HTR-8/SVneo (cell line): ENCODE measurements at places on chromosomes 1 and 21.
A peak's percentile ranks its signal among the peaks of the same experiment; 100 is the strongest.

DNA sequence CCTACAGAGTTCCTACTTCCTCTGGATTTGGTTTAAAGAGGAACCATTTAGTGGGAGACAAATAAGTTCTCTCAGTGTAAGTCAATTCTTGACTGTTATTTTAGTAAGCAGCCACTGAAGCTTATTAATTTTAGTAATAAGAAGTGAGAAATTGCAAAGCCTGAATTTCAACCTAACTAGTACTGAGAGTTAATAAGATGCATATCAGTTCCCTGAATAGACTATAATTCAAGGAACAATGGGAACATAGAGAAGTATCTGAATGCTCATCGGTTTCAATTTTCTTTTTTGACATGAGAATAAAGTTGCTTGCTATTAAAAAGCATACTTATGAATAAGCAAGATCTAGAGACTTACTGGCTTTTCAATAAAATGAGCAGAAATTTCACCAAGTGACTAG lies 8.0 kb upstream of the PPT1 start:
- no peak for DNase-seq

- no peak for DNase-seq
Measured at GRCh38 chr1:219121679-219122078, 52.0 kb upstream of the LYPLAL1 start.

GRCh38 chr1:102191723-102192122 lies 195.0 kb upstream of the OLFM3 start:
- DNase-seq: peak; percentile 1

DNA sequence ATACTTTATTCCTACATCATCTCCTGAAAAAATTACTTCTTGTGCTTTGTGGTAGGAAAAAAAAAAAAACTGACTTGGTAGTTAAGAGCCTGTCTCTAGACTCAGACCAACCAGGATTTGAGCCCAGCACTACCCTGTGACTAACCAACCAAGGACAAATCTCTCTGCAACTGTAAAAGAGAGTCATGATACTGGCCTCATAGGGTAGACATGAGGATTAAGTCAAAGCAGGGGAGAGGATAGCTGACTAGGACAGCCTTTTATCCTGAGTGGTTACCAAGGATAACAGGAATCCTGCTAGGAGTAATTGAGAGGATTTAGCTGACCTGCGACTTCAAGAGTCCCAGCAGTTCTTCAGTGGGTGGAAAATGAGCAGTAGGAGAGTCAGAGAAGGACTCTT lies 112.8 kb downstream of the C1orf21 start:
- DNase-seq: no peak

DNA sequence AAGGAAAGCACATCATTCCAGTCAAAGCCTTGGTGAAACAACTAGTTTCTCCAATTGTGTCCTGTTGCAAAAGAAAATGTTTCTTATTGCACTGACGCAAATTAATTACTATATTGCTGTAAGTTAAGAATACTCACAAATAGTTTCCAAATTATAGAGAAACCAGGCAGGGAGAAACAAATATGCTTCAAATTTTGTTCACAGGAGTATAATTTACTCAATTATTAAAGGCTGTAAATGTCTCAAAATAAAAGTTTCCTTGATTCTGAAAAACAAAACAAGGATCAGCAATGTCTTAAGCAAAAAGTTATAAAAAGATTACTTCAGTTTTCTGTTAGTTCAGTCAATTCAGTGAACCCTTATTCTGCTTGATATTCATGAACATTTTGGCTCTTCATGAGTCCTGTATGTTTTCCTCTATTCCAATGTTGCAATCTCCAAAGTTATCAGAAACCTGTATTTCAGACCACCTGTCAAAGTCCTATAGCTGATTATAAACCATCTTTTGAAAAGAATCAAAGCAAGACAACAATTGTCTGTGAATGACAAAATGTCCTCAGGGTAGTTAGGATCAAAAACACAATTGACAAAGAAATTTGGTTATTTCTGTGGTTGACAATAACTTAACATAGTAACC lies 11.7 kb upstream of the SYPL2 start:
- no peak for DNase-seq

GRCh38 chr21:29726044-29726443 lies 213.8 kb downstream of the GRIK1 start:
- no peak for DNase-seq

DNA sequence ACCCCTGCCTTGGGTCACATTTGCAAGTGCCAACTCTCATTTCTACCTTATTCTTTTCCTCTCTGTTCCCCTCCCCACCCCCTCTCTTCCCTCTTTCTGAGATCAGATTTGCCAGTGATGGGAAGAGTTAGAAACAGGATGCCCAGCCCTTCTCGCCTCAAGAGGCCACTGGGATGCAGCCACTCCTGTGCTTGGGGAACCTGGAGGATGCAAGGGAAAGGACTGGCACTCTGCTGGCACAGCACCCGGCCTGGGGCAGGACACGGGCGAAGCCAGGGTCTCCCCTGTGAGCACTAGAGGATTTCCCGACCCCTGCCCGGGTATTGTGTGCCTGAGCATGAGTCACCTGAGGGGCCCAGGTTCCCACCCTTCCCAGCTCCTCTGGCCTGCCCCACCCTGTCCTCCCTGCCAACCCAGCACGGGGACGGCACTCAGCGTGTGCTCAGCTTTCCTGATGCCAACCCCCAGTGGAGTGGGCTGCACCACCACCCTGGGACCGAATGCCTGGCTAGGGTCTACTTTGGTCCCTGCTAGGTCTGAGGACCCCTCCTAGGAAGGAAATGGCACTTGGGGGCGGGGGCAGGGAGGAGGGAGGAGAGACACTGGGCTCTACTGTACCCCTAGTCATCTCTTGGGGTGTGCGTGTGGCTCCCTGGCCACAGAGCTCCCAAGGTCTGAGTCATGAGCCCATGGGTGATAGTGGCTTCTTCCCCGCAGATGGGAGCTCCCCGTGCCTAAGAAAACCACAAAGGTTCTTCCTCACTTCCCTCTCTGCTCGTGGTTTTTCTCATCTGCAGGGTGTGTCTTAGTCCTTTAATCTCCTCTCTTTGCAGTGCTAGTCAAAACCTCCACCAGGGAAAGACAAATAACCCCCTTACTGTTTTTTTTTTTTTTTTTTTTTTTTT lies 12.4 kb downstream of the LMNA start:
- DNase-seq: no peak

DNA sequence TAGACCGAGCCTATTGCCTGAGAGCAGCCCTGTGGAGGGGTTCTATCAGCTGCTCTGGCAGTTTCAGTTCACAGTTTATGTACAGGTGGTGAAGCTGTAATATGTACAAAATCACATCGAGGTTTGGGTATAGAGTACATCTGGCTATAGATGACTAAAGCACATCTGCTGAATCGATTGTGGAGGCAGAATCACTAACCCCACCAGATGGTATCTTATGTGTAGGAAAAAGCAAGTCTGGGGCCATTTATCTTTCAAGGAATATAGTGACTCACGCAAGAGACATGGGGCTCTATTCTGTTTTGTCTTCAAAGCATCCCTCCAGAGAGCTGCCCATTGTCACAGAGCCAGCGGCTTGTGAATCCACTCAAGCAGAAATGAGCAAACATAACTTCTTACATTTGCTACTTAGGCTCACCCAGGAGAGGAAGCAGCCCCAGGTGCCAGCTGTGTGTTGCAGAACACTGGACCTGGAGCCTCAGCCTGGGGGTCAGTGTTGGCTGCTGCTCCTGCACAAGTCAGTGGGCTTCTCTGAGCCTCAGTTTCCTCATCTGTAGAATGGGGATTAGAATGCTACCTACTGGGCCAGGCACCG lies 21.3 kb downstream of the MIIP start:
- DNase-seq: no peak

GRCh38 chr1:117590273-117590925 lies 15.4 kb upstream of the TENT5C start:
- DNase-seq: no peak

DNA sequence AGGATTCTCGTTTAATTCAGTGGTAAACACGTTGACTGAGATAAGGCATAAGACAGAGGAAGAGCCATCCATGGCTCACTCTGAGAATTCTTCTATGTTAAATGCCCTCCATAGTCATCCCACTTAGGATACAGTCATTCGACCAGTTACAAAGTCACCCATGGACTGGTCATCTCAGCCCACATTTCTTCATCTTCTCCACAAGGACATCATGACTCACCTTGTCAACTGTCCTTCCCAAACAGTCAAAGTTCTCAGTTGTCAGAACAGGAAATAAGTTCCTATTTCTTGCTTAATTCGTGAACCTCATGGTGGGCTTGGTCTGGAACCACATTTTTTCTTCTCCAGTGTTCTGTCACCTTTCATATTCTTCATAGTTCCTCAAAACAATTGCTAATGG lies 133.2 kb downstream of the TGFB2 start:
- no peak for DNase-seq

DNA sequence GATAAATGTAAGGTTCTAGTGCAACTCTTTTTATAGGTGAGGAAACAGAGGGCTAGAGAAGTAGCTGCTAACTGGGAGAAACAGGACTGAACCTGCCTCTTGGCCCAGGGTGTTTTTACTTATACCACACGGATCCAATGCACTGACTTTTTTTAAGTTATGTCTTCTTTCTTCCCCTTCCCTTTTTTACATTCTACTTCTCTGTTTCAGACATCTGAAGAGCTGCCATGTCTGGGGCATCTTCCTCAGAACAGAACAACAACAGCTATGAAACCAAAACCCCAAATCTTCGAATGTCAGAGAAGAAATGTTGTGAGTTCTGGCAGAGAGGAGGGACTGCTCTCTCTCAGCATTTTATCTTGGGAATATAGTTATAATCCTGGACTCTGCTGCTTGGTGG lies 1.4 kb downstream of the PFKFB2 start:
- no peak for DNase-seq

GRCh38 chr1:99603699-99604560 lies 42.0 kb upstream of the PALMD start:
- no peak for DNase-seq

GRCh38 chr1:109181085-109181806 lies 32.5 kb upstream of the SARS1 start:
- DNase-seq: no peak

GRCh38 chr1:6989212-6990159 lies 204.2 kb downstream of the CAMTA1 start:
- DNase-seq: no peak

- no peak for DNase-seq
Measured at GRCh38 chr1:223038288-223039006, 104.6 kb downstream of the TLR5 start.

- DNase-seq: no peak
Measured at GRCh38 chr1:195763907-195764374, 844.3 kb downstream of the KCNT2 start.

DNA sequence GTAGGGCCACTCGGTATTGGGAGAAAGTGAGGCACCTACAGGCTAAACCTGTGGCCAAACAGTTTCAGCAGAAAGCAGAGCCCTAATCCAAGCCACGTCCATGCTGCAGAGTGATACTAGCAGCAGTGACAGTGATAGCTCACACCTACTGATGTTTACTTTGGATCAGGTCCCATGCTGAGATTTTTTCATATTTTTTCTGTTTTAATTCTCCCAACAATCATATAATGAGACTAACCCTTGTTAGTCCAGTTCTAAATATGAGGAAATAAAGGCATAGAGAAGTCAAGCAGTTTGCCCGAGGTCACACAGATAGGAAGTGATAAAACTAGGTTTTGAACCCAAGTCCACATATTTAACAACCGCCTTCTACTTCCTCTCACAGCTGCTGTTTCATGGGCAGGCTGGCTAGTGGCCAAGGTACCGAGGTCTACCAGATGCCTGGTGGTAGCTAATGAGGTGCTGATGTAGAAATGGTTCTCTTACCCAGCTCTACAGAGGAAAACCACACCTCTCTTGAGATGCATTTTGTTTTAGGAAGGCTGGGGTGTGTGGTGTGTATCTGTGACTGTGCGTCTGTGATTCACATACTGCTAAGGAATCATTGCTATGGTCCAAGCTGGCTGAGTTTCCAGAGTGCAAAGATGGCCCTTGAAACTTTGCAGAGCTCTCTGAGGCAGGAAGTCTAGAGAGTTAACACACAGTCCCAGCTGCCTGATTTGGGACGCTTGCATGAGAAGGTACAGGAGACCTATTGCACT lies 80.3 kb upstream of the ARTN start:
- DNase-seq: no peak

GRCh38 chr21:44458971-44459711 lies 3.8 kb downstream of the LRRC3 start:
- DNase-seq: no peak

DNA sequence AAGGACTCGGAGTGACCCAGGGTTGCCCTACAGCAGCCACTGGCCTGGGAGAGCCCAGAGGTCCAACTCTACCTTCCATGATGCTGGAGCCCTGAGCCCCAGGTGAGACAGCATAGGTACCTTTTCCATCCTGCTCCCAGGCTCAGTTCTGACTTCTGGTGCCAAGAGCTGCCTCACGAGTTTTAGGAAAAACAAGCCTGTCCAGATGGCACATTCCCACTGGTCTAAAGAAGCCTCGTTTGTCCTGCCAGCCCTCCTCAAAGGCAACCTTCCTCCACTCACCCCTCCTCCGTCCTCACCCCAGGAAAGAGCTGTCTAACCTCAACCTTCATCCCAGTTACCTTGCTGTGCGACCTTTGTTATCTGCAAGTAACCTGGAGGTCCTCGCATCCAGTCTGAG lies 53.5 kb upstream of the PRELP start:
- no peak for DNase-seq

- DNase-seq: no peak
Measured at GRCh38 chr1:43446881-43447835, 6.6 kb downstream of the HYI start.

GRCh38 chr1:82086739-82087138 lies 286.0 kb downstream of the ADGRL2 start:
- no peak for DNase-seq

DNA sequence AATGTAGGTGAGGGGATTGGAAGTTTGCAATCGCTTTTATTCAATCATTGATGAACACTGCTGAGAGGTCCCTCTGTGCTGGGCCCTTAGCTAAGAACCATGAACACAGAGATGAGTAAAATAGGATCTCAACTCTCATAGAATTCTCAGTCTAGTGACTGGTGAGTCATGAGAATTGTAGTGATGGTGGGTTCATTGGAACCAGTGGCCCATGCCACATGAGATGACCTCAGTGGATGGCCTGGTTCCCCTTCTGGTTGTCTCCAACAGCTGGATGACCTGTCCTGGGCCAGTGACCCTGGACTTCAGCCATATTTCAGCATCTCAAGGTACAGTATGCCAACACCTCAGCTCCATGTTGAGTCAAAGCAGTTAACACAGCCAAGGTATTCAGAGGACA lies 21.3 kb upstream of the S100A10 start:
- no peak for DNase-seq

DNA sequence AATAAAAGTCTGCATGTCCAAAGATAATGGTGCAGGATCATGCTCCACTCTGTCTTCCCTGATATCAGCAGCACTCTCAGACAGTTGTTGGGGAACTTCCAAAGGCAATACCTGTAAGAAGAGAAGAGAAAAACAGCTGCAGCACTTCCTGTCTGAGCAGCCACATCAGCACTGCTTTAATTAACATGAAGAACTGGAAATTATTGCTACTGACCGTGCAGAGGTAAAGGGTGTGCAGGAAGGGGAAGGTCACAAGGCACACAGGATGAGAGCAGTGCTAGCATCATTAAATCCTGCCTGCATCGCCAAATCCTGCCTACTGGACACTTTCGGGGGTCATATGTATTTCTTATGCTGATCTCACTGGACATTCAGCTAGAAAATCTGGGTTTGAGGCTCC lies 379.0 kb downstream of the LMX1A start:
- DNase-seq: no peak
